Glomerular endothelial cell (primary cell): ENCODE measurements at places on chromosomes 3 and 15. TPM values are rescaled to one million over a fixed set of nuclear protein-coding genes. Genes with fewer than 3 reads are reported as not detected.

DNA sequence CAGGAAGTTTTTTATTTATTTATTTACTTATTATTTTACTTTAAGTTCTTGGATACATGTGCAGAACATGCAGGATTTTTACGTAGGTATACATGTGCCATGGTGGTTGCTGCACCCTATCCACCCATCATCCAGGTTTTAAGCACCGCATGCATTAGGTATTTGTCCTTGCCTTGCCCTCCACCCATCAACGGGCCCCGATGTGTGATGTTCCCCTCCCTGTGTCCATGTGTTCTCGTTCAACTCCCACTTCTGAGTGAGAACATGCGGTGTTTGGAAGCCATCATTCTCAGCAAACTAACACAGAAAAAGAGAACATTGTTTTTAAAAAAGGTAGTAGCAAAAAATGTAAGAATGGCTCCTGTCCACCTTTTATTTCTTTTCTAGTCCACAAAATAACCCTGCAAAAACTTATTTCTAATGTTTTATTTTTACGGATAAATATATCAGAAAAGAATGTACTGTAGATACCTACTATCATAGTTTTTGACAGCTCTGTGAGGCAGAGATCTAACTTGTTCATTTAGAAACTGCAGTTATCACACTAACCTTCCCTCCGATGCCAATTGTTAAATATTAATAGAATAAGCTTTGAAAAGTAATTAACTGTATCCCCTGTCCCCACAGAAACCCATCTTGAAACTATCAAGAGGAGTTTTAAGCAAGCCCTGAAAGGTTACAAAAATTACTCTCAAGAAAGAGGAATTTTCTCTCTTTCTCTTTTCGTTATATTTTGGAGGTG is 189.2 kb downstream of the LPP start:
- no peak for DNase-seq

GRCh38 chr3:40071683-40072238 is 237.7 kb upstream of the EIF1B start:
- no peak for DNase-seq

DNA sequence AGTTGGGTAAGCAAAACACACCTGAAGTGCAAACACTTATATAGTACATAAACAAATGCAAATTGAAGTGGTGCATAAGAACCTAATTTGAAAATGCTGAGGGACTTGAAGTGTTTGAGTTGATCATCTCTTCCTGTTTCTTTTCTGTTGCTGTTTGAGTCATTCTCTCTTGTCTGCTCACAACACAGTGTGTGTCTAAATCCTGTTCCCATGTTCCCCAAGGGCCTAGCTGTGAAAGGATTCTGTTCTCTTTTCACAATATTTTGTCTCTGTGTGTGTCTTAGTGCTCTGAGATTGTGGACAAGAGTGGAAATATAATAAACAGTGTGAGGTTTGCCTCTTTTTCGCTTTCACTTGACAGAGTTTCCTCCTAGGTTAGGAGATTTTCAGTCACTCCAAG is 6.1 kb downstream of the CD96 start:
- no peak for DNase-seq

- DNase-seq: no peak
Measured at GRCh38 chr15:88621789-88622604, 857 bp downstream of the AEN start.

GRCh38 chr15:99446565-99447496 is 119.0 kb upstream of the MEF2A start:
- DNase-seq: no peak

SLC12A8 gene
- 1.4 and 1.9 TPM in 2 replicates for total RNA-seq

DNA sequence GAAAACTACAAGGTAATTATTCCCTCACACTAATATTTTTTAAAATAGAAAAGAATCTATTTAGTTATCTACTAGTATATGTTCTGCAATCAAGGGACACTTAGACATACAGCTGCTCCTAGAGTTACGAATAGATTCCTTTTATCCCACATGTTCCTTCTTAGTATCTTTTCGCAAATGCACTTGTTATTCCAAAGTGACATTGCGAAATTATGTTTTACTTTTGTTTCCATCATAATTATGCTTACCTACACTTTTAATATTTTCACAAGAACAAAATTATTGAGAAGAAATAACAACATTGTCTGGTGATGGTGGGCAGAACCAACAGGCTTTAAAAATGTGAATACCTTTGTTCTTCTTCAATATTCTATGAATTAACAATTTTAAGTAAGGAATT is 107.1 kb upstream of the MELTF start:
- DNase-seq: no peak

LTK gene
- 0.24 and 0.70 TPM in 2 replicates for total RNA-seq

CAMKV gene
- total RNA-seq: not detected in 2 replicates
